GM23248 (cell line): ENCODE measurements at places on chromosomes 7 and 10. TPM values are rescaled to one million over a fixed set of nuclear protein-coding genes. Genes with fewer than 3 reads are reported as not detected.

- DNase-seq: peak; percentile 44
Measured at GRCh38 chr7:115838829-115839228, 191.7 kb downstream of the TFEC start.

DNA sequence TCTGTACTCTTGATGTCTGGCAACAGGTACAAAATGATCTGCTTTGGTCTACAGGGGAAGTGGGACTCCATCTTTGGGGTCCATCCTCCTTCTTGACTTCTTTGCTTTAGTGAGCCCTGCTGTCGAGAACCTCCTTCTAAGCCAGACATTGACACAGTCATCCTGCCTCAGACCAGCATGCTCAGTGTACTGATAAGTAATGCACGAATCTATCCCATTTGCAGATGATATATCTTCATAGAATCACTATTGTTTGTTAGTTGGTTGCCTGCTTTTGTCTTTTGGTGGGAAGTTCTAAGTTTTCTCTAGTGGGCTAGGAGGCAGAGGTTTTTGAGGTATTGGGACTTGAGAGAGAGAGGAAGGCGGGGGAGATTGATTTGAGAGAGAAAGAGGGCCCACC lies 8.9 kb downstream of the H2BK1 start:
- no peak for DNase-seq

DNA sequence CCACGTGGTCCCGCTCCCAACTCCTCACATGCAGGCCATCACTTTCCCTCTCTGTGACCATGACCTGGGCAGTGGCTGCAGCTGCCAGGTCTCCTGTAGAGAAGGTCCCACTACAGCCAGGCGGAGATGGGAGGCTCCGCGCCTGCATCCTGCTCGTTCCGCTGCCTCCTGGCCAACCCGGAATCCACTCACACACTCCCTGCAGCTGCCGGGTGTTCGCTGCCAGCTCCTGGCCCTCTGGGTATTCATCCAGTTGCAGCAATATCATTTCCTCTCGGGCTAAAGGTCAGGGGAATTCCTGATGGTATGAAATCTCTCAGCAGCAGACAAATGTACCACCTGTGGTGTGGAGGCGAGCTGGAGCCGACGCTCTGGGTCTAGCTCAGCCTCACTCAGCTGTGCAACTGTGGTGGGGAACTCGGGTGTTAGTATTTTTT lies 65.7 kb downstream of the TLL2 start:
- no peak for DNase-seq

- peak; percentile 64 for DNase-seq
Measured at GRCh38 chr7:149598721-149599308, 101.2 kb upstream of the ZNF746 start.

DNA sequence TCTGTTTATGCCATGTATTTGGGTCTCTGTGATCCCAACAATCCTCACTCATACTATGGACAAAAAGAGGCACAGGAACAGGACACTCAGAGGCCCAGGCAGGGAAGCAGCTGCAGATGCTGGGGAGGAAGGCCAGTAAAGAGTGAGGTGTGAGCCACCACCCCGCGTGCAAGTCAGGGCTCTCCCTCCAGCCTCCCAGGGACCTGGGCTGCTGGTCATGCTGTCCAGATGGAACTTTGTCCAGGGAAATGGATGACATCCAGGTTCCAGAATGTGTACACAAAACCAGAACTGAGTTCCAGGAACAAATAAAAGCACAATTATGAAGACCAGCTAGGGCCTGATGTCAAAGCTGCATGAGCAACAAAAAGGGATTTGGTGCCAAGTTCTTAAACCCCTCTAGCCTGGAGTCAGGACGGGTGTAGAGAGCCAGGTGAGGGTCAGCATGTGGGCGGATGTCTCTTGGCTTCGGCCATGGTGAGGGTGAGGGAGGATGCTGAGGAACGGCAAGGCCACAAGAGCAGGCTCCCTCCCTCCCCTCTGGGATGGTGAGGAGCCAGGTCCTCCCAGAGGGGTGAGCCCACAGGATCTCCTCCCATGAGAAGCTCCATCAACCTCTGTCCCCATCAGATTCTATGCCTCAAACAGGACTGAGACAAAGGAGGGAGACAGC lies 739.7 kb downstream of the PARD3 start:
- DNase-seq: no peak

- peak; percentile 54 for DNase-seq
Measured at GRCh38 chr7:112594397-112594796, 113.6 kb downstream of the LSMEM1 start.

GRCh38 chr10:4470231-4470835 lies 355.7 kb upstream of the AKR1E2 start:
- peak; percentile 89 for DNase-seq

DNA sequence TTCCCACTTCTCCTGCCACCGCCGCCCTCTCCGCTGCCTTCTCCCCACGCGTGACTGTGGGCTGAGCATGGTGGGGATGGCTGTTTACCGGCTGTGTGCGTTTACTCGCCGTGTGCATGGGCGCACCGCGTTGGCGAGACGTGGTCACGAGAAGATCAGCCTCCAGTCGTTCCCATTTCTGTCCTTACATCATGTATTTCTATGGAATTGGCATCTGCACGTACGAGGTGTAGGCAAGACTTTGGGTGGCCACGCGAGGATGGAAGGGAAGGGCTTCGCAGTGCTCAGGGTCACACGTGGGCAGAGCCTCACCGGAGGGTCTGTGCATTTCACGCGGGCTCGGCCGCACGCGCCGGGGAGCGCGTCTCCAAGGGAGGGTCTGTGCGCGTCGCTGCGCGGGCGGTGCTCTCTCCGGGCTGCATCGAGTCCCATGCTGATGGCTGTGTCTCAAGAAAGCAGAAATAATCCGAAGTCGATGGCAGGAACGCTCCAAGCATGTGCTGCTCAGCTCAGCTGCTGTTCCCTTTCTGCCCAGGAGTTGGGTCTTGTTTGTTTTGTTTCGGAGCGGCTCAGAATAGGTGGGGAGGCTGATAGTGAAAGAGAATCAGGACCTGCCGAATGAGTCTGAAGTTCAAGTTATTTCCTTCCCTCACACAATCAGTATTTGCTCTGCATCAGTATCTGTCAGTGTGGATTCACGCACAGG lies 973 bp downstream of the CAMK1D start:
- DNase-seq: peak; percentile 54

DNA sequence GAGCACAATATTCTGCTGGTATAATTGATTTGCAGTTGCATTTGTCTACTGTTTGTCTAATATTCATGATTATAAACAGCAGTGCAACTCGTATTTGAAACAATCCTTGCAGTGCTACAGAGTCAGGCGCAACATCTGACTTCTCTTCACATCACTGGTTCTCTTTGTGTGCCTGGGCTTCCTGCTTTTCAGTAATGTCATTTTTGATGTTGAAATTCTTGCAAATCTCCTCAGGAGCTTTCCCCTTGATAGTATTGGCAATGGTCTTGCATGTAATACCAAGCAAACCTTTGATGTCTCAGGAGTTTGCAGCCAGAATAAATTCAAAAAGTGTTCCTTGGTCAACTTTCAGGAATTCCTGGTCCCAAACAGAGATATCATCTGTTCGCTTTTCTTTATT lies 20.2 kb downstream of the HPS6 start:
- DNase-seq: no peak

GRCh38 chr10:71646037-71646436 lies 73.5 kb downstream of the C10orf105 start:
- no peak for DNase-seq

GRCh38 chr7:27921081-27921836 lies 181.3 kb downstream of the TAX1BP1 start:
- peak; percentile 82 for DNase-seq

- DNase-seq: peak; percentile 18
Measured at GRCh38 chr10:89490596-89491335, 44.6 kb downstream of the SLC16A12 start.

DNA sequence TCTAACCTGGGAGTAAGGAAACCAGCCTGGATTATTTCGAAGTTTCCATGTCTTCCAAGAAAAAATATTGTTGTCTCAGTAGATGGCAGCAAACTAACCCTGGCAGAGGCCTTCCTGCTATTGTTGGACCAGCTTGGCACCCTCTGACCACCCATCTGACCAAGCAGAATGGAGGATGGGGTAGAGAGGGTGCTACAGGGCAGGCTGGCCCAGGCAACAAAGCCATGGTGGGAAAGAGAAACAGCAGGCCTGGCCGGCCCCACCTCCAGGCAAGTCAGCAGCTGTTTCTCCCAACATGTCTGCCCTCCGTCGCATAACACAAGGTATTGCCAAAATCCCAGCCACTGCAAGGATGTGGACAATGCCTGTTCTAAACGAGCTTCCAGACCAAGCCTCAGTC lies 95.0 kb downstream of the FAM53B start:
- DNase-seq: peak; percentile 42

DNA sequence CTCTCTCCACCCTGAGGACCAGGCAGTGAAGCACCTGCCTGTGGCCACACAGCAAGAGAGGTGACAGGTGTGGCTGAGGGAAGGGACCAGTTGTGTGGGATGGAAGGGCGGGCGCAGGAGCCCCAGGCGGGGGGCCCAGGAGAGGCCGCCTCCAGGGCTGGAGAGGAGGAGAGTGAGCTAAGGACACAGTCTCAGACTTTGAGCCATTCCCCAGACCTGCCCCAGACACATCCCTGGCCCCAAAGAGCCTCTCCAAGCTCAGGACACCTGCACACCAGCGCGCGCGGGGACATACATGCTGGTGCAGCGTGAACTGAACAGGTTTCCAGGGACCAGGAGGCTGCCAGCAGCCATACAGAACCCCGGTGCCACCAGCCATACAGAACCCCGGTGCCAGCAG lies 237.3 kb downstream of the MAD1L1 start:
- DNase-seq: no peak

GRCh38 chr7:132075515-132075914 lies 500.8 kb downstream of the PLXNA4 start:
- DNase-seq: peak; percentile 8

DNA sequence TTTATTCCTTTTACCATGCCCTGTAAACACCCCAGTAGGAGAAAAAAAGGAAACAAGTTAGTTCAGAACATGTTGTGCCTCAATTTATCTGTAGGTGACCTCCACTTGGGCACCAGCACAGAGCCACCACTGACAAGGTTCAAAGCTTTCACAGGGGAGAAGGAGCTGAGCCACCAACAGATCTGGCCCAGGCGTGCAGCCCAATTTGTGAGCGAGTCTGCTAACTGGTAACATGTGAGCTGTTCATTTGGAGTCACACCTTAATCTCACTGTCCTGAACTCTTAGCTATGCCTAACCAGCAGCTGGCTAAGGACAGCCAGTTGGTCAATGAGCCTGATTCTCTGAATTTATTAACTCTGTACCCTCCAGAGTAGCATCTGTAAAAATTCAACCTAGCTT lies 78.4 kb upstream of the CAMK2B start:
- no peak for DNase-seq

DNA sequence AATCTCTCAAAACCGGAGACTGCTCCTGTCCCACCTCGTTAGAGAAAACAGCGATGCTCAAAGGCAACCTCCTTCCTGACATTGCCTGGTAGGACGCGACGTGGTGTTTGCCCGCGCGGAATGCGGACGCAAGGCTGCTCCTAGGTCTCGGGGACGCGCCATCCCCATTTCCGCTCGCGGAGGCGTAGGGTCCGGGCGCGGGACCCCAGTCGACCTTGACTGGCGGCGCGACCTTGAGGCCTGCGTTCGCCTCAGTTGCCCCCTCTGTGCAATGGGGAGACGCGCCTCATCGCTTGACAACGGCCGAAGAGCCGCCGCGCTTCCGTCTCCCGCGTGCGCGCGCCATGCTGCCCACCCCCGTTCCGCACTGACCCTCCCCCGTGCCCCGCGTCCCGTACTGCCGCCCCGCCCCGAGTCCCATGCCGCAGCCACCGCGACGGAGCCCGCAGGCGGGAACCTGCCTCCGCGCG lies 412 bp upstream of the PPIA start:
- DNase-seq: peak; percentile 73

DNA sequence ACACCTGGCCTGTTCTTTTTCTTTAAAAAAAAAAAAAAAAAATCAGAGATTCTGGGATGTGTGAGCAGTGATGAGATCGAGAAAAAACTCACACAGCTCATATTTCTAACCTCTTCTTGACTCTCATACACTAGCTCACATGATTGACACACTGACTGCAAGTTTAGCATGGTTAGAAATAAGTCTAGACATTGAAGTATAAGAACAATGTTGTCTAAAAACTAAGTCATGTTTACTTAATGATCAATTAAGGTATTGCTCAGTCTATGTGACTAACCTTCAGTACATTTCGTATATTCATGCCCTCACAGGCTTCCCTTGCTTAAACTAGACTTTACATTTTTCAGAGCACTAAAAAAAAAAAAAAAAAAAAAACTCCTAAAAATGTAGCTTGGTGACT lies 775.1 kb downstream of the GATA3 start:
- no peak for DNase-seq

DNA sequence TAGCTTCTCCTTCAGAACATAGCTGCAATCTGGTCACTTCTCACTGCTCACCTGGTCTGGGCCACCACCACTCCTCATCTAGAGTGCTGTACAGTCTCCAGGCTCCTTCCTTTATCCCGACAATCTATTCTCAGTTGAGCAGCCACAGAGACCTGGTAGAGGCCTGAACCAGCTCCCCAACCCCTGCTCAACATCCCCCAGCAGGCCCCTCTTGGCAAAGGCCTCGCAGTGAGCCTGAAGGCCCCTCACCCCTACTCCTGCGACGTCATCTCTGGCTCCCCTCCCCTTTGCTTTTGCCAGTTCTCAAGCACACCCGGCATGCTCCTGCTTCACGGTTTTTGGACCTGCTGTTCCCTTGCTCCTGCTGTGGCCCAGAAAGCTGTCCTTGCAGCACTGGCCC lies 113.9 kb downstream of the ARHGAP22 start:
- DNase-seq: no peak

- no peak for DNase-seq
Measured at GRCh38 chr10:117223693-117224430, 17.1 kb upstream of the SLC18A2 start.

DNA sequence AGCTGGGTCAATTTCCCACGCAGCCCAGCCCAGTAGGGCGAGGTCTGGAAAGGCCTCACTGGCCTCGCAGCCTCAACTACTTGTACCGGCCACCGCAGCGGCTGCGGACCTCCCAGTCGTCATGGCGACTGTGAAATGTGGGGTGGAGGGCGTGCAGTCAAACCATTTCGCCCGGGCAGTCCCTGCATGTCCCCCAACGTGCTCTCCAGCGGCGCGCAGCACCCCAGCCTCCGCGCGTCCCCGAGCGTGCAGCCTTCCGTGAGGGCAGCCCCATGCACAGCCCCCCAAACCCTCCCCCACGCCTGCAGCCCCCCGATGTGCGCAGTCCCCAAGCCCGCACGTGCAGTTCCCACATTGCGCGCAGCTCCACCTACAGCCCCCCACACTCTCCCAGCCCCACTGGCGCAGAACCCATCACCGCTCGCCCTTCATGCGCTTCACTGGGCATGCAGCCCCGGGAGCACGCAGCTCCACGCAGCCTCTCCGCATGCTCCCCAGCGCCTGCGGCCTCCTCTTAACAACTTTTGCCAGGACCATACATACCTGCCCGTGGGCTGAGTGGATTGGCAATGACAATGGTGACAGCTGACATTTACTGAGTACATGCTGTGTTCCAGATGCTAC lies 34.5 kb upstream of the SFTPD start:
- DNase-seq: no peak

Gene NKX1-2
- total RNA-seq: not detected in 2 replicates

Gene ASB15
- total RNA-seq: not detected in 2 replicates

Gene CDNF
- total RNA-seq: 0.32 and 1.0 TPM in 2 replicates

Gene RSPH10B2
- 0.76 TPM in 1 of 2 replicates, not detected in the other for total RNA-seq

Gene HTR5A
- total RNA-seq: not detected in 2 replicates

Gene TMEM236
- total RNA-seq: 0.11 and 0.13 TPM in 2 replicates
